ENCODE measurements at places on chromosomes 6 and 20.

DNA sequence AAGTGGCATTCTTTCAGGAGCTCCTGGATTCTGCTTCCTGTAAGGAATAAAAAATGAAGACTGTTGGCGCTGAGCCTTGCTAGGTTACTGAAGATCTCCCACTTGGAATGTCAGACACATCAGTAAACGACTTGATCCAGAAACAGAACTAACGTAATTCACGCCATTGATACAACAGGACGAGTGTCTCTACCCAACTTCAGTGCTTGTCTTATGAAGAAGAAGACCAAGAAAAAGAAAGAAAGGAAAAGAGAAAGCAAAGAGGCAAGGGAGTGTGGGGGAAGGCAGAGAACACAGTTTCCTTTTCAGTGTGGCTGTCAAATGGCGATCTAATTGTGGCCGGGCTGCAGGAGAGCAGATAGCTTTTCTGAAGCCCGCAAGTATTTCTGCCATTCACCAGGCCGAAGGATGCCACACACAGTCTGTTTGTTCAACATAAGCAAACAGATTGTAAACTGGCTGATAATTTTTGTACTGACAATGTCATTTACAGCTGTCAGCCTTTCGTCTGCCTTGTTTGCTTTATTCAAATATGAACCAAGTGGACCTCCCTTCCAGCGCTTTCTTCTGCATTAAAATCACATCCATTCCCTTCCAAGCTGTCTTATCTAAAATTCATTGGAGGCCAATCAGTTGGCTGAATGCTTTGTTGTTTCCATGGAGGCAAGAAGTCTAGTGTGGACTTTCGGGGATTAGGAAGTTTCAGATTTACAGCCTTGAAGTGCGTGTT is 180.6 kb downstream of the FOXA2 start:
- no peak for DNase-seq

- DNase-seq = no peak
These were observed 22.2 kb upstream of the FOXC1 start for GRCh38 chr6:1587546-1587945.

GRCh38 chr6:130431346-130431852 is 65.6 kb downstream of the TMEM200A start:
- no peak for DNase-seq

DNA sequence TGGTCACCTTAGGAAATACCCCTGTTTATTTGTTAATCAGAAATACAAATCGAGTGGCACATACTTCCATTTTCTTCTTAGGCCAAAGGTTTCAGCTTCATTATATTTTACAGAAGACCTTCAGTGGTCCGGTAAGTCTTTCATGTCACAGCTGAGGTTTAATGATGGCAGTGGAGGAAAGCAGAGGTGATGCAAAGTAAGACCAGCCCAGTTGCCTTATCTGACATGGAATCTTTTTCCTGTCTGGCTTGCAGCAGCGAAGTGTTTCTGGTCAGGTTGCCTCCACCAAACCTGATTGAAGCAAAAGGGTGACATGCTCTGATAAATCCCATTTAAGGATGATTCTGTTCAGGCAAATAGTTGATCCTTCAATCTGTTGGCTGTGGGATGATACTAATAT is 100.0 kb downstream of the PRDM1 start:
- no peak for DNase-seq

- no peak for DNase-seq
These were observed 1.3 kb downstream of the CGA start for GRCh38 chr6:87093651-87094050.

DNA sequence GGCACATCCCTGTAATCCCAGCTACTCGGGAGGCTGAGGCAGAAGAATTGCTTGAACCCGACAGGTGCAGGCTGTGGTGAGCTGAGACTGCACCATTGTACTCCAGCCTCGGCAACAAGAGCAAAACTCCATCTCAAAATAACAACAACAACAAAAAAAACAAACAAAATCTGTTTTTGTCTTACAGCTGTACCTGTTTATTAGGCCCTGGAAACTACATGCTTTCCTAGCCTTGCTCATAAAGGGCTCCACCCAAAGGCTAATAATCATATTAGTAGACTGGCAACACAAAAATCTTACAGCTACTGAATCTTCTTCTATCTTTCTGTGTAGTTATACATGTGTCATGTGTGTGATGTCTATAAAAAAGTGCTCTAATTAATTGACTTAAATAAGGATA is 503.9 kb upstream of the EYS start:
- no peak for DNase-seq

- no peak for DNase-seq
These were observed 912.2 kb upstream of the ADGRB3 start for GRCh38 chr6:67722861-67723261.
